Mesothelial cell of epicardium (in vitro differentiated cells): ENCODE measurements at places on chromosomes 12 and 14. TPM values are rescaled to one million over a fixed set of nuclear protein-coding genes. Genes with fewer than 3 reads are reported as not detected.

GRCh38 chr14:51533872-51534553, 117.7 kb upstream of the FRMD6 start:
- peak overlapping the region; percentile 20 for H3K27ac ChIP-seq
- no peak for DNase-seq
- H3K4me3 ChIP-seq = no peak overlapping the region
- no peaks in the 10 kb centered on the region for H3K36me3 ChIP-seq
- peaks cover 27% of the 10 kb centered on the region for H3K4me1 ChIP-seq

PLEKHG3 gene
- total RNA-seq = 141 to 142 TPM (median 142 TPM) in 3 replicates

GRCh38 chr12:58916921-58917511, 3.3 kb downstream of the LRIG3 start:
- no peaks in the 10 kb centered on the region for H3K27me3 ChIP-seq
- H3K4me3 ChIP-seq = peak overlapping the region; percentile 94
- H3K36me3 ChIP-seq = peaks cover 13% of the 10 kb centered on the region
- H3K4me1 ChIP-seq = peaks cover 49% of the 10 kb centered on the region
- no peak for DNase-seq

GRCh38 chr12:102479099-102479885, 1.1 kb downstream of the IGF1 start:
- peaks cover 4% of the 10 kb centered on the region for H3K36me3 ChIP-seq
- H3K4me3 ChIP-seq = no peak overlapping the region
- H3K4me1 ChIP-seq = peaks cover 42% of the 10 kb centered on the region
- no peak for DNase-seq
- no peaks in the 10 kb centered on the region for H3K27me3 ChIP-seq

DNA sequence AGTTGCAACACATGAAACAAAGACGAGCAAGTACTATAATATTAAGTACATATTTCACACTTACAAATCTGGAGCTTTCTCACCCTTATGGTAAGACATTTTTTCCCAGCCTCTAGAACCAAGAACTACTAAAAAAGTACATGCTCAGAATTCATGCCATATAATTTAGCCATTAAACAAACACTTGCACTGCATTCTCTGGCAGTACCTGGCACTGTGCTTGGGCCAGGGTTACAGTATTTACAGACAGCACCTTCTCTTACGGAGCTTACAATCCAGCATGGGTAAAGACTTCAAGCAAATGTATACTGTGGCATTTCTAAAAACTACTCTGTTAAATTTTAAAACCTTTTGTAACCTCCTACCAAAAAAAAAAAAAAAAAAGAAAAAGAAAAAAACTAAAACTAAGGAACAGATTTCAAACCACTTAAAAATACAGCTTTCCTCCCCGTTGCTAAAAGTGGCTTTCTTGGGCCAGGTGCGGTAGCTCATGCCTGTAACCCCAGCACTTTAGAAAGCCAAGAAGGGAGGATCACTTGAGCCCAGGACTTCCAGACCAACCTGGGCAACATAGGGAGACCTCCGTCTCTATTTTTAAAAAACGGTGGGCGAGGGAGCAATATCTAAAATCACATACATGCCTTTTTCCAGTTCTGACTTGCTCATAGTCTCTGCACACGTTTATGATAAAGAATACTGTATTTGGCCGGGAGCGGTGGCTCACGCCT, 956 bp downstream of the GNPTAB start:
- H3K36me3 ChIP-seq = no peaks in the 10 kb centered on the region
- DNase-seq = no peak
- peak overlapping the region; percentile 98 for H3K4me3 ChIP-seq
- H3K27me3 ChIP-seq = no peaks in the 10 kb centered on the region

RTL1 gene
- 8.8 to 9.4 TPM (median 9.3 TPM) in 3 replicates for total RNA-seq

KLC1 gene
- total RNA-seq = 156 to 163 TPM (median 157 TPM) in 3 replicates

GRCh38 chr14:70971560-70971959, 64.3 kb downstream of the PCNX1 start:
- no peaks in the 10 kb centered on the region for H3K27me3 ChIP-seq
- no peak overlapping the region for H3K4me3 ChIP-seq
- H3K4me1 ChIP-seq = peaks cover 10% of the 10 kb centered on the region
- peaks cover under 1% of the 10 kb centered on the region for H3K36me3 ChIP-seq
- peak overlapping the region; percentile 63 for H3K27ac ChIP-seq

- H3K4me3 ChIP-seq = no peak overlapping the region
- H3K36me3 ChIP-seq = no peaks in the 10 kb centered on the region
- no peak for DNase-seq
- no peak overlapping the region for H3K27ac ChIP-seq
- no peaks in the 10 kb centered on the region for H3K4me1 ChIP-seq
Observed at GRCh38 chr14:95483309-95484165, 32.9 kb downstream of the SYNE3 start.

- H3K4me1 ChIP-seq = no peaks in the 10 kb centered on the region
- no peak overlapping the region for H3K27ac ChIP-seq
- H3K4me3 ChIP-seq = no peak overlapping the region
- H3K36me3 ChIP-seq = no peaks in the 10 kb centered on the region
- no peak for DNase-seq
Observed at GRCh38 chr12:107514887-107515445, 170.6 kb upstream of the PWP1 start.

SLC6A13 gene
- 0.97 to 2.5 TPM (median 1.2 TPM) in 3 replicates for total RNA-seq

GRCh38 chr12:58608711-58609110, 311.6 kb downstream of the LRIG3 start:
- no peaks in the 10 kb centered on the region for H3K36me3 ChIP-seq
- H3K4me3 ChIP-seq = no peak overlapping the region

DNA sequence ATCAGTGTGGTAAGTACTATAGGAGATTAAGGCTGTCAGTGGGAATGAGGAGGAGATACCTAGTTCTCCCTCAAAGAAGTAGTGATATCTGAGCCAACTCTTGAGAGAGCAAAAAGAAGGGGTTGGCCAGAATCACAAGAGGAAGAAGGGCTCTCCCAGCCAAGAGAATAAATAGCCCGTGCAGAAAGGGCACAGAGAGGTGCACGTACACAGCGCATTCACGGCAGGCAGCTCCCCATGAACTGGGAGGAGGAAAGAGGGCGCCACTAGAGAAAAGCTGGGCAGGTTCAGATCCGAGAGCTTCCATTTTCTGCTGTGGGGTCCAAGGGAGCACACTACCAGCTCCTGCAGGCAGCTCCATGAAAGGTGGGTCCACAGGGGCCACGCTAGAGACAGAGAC, 59.9 kb downstream of the PPP2R5E start:
- H3K27me3 ChIP-seq = no peaks in the 10 kb centered on the region
- no peaks in the 10 kb centered on the region for H3K36me3 ChIP-seq
- H3K27ac ChIP-seq = peak overlapping the region; percentile 82

DNA sequence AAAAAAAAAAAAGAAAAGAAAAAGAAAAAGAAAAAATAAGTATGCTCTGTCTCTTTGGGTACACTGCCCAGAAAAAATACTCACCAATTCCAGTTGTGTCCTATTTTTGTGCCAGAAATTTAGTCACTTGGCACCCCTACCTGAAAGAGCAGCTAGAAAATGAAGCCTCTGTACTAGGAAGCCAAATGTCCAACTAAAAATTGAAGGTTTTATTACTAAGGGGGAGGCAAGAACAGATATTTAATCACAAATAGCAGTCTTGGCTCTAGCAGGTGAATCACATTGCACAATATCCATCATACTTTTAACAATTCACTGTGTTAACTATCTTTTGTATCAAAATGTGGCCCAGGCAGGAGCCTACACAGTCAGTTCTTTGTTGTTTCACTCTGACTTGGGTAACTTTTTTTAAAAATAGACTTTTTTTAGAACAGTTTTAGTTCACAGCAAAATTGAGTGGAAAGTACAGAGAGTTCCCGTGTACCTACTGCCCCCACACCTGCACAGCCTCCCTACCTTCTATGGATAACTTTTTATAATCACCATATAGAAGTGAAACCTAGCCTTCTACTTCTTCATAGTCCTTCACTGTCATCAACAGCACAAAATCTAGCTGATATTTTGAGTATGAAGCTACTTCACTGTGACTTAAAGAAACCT, 87.1 kb upstream of the ATF7IP start:
- no peak for DNase-seq
- H3K4me3 ChIP-seq = no peak overlapping the region
- peaks cover 10% of the 10 kb centered on the region for H3K36me3 ChIP-seq
- no peaks in the 10 kb centered on the region for H3K27me3 ChIP-seq
- peaks cover 8% of the 10 kb centered on the region for H3K4me1 ChIP-seq
- peak overlapping the region; percentile 66 for H3K27ac ChIP-seq
